Activated CD4-positive, alpha-beta memory T cell treated with anti-CD3 and anti-CD28 coated beads for 36 hours (primary cell): ENCODE measurements at places on chromosomes 7 and 10. TPM values are rescaled to one million over a fixed set of nuclear protein-coding genes. Genes with fewer than 3 reads are reported as not detected.
A peak's percentile ranks its signal among the peaks of the same experiment; 100 is the strongest.

- H3K4me1 ChIP-seq = no peaks in the 10 kb centered on the region
- DNase-seq = no peak
- H3K4me3 ChIP-seq = no peak overlapping the region
- H3K27ac ChIP-seq = no peak overlapping the region
- H3K27me3 ChIP-seq = peaks cover 9% of the 10 kb centered on the region
Measured at GRCh38 chr10:29895456-29895855, 163.9 kb downstream of the JCAD start.

DNA sequence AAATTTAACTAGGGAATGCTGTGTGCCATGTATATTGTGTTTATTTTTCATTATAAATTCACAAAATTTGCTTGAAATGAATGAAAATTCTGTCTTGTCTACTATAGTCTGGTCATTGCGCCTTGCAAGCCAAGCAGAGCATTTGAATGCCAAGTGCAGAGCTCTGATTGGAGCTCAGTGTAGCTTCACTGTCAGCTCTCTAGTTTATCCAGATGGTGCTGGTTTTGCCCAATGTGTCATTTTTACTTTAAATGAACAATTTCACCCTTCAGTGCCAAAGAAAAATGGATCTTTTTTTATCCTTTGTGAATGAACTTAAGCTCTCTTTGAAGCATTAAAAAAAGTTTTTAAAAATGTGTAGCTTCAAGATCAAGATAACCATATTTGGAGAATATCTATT, 225.6 kb upstream of the CACNA2D1 start:
- no peaks in the 10 kb centered on the region for H3K36me3 ChIP-seq
- H3K27ac ChIP-seq = no peak overlapping the region
- no peak for DNase-seq
- H3K4me3 ChIP-seq = no peak overlapping the region
- no peaks in the 10 kb centered on the region for H3K4me1 ChIP-seq

DNA sequence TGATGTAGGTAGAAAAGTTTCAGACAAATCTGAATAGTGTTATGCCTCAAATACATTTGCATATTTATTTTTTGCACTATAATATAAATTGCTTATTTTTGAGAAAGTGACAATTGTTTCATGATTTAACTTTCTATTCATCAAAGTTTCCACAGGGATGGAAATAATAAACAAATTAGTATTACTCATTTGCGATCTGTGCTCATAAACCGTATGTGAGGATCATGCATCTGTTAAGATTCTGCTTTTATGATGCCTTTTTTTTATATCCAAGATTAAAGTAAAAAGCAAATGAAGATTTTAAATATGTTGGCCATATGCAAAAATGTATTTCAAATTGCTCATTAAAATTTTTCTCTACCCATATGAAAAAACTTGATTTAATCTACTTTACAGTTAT, 45.2 kb upstream of the CAV2 start:
- H3K27ac ChIP-seq = no peak overlapping the region
- peaks cover 11% of the 10 kb centered on the region for H3K27me3 ChIP-seq
- H3K36me3 ChIP-seq = no peaks in the 10 kb centered on the region
- DNase-seq = no peak
- H3K4me3 ChIP-seq = no peak overlapping the region
- no peaks in the 10 kb centered on the region for H3K4me1 ChIP-seq

DNA sequence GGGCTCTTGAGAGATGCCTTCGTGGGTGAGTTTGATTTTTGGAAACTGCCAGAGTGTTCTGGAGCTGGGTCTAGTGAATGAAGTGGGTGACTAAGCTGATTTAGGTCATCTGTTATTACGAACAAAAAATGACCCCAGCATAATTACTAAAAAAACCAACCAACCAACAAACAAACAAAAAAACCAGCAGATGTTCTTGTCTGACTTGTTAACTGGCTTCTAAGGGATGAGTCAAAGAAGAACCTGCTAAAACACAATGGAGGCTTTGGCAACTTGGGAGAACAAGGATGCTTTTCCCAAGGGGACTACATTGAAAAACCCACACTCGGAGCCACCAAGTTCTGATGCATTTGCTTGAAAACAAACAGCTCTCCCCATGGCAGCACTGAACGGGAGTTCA, 11.5 kb downstream of the TACR2 start:
- no peak for DNase-seq
- peaks cover 17% of the 10 kb centered on the region for H3K4me1 ChIP-seq
- H3K27me3 ChIP-seq = no peaks in the 10 kb centered on the region
- H3K27ac ChIP-seq = peak overlapping the region; percentile 28

TNS3 gene
- 0.31 TPM for total RNA-seq

GBX1 gene
- total RNA-seq = not detected

PNLIP gene
- not detected for total RNA-seq

DNA sequence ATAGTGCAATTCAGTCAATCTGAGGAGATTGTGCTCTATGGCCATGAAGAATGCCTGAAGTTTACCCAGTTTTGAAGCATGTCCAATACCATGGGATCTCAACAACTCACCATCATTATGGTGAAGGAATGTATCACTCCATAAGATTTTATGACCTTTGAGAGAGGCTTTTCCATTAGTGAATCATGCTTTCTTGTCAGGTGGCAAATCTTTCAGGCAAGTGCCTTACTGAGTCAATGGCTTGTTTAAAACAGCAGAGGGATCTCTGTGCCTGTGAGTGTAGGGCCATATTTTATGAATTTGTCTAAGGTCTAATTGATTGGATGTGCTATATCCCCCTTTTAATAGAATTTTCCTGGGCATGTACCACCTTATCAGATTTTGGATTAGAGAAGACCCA, 131.5 kb downstream of the CCDC7 start:
- no peak for DNase-seq
- H3K27ac ChIP-seq = no peak overlapping the region
- no peak overlapping the region for H3K4me3 ChIP-seq
- no peaks in the 10 kb centered on the region for H3K27me3 ChIP-seq

DNA sequence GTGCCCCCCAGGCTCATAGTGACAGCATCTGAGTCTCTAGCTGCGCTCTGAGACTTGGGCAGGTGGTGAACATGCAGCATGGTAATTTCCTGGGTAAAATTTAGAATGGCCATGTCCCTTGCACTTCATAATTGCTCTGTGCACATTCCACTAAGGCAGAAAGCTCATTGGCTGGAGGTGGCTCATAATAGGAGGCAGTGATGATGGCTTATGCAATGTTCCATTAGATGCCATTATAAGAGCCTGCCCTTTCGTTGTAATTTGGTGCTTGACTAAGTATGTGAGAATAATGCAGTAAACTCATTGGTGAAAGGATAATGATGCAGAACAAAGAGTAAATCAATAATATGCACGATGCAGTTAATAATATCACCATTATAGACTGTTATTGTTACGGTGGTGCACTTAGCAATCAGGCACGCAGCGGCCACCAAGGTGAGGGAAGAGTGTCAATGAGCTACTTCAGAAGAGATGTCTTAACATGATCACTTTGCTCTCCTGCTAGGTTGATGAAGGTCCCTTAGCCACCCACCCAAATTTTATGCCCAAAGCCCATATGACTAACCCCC, 545.9 kb downstream of the KCNMA1 start:
- H3K4me3 ChIP-seq = no peak overlapping the region
- no peak for DNase-seq
- peaks cover 3% of the 10 kb centered on the region for H3K27me3 ChIP-seq
- H3K4me1 ChIP-seq = no peaks in the 10 kb centered on the region
- H3K27ac ChIP-seq = no peak overlapping the region

DNA sequence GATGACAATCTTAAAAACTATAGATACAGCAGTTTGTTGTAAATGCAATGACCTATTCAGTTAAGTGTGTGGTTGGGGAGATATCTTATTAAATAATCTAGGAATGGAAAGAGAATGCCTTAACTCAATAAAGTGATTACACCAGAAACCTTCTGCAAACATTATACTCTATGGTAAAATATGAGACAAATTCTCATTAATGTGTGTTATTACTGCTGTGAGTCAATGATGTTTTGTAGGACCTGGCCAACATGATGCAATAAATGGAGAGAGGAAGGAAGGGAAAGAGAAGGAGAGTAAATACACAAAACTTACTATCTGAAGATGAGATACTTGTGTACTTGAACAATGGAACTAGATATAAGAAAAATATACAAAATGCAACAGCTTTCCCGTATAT, 25.1 kb downstream of the MKX start:
- H3K4me1 ChIP-seq = peaks cover 4% of the 10 kb centered on the region
- H3K36me3 ChIP-seq = no peaks in the 10 kb centered on the region
- peaks cover 33% of the 10 kb centered on the region for H3K27me3 ChIP-seq
- H3K4me3 ChIP-seq = no peak overlapping the region
- DNase-seq = no peak
